ENCODE measurements at places on chromosomes 16 and 17.

DNA sequence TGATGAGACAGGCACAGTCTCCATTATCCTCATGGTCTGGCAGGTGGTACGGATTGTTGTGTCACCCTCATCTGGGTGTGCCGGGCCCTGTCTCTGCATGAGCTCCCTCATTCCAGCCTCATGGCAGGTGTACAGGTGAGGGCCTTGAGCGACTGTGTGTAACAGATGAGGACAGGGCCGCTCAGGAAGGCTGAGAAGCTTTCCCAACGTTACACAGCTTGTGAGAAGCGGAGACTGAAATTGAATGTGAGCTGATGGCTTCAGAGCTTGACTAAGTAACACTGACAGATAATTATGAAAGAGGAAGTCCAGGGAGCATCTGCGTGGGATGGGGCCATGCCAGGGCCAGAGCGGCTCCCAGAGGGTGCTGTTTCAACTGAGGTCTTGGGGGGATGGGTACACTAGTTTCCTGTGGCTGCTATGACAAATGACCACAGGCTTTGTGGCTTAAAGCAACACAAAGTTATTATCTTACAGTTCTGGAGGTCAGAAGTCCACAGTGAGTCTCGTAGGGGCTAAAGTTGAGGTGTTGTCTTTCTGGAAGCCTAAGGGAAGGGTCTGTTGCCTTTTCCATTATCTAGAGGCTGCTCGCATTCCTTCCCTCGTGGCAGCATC is 36.7 kb downstream of the CMIP start:
- DNase-seq: no peak

- no peak for DNase-seq
These were observed 36.3 kb downstream of the CMTM3 start for GRCh38 chr16:66640724-66641314.

GRCh38 chr16:58211846-58212245 is 13.9 kb upstream of the CSNK2A2 start:
- DNase-seq: no peak

GRCh38 chr17:44069974-44070454 is 521 bp upstream of the G6PC3 start:
- no peak for DNase-seq

DNA sequence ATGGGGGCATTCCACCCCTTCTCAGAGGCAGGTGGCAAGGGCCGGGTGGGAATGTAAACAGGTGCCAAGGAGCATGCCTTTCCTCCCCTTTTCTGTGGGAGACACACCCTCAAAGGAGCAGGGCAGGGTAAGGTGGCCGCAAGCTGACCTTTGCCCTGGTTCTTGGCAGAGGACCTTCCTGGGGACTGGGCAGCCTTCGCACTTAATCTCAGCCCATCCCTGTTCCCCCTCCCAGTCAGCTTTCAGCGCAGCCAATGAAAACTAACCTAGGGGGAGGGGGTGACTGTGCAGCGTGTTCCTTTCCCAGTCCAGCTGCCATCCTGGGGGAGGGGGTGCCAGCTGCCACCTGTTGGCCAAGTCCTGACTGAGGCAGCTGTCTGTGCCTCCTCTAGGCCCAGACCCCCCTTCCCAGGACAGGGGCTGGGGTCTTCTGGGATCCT is 2.8 kb downstream of the TRAF4 start:
- no peak for DNase-seq

Data from stimulated activated CD4-positive, alpha-beta T cell treated with anti-CD3 and anti-CD28 coated beads, Interleukin-4, amount 100 ng/mL, for 1 hour (primary cell).